Ovary (tissue), 10 donors: ENCODE measurements at places on chromosomes 2 and 18.

DNA sequence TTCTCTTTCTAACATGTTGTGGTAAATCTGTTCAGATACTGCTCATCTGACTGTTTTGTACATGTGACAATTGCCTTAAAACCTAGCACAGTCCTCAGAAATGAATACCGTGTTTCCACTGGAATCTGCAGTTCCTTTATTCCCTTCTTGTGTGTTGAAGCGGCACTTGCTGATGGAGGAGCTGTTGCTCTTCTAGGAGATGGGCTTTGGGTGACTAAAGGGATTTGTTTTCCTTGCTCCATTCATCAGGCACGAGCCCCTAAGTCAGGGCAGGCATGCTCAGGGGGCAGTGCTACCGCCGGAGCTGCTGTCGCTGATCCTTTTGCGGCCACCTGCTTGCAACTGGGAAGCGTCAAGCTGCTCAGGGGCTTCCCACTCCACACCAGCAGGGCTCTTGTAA lies 32.5 kb upstream of the CEP68 start:
- no peak for DNase-seq

DNA sequence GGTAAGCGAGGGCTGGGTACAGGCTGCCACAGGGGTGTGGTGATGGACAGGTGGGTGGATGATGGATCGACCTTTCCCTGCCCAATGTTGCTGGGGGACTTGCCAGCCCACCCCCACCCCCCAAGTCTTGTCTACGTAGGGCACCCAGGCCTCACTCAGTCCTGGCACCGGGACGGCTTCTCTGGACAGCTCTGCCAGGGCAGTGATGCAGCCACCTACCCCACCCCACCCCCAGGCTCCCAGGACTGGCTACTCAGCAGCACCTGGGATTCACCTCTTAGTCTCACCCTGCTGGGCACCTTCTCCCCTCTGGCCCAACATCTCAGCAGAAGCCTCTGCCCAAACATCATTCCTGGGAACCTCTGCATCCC lies 55.7 kb downstream of the ANKMY1 start:
- DNase-seq, result no peak

- no peak for DNase-seq
Observed at GRCh38 chr18:77737405-77737804, 487.8 kb downstream of the GALR1 start.

- DNase-seq, result no peak
Observed at GRCh38 chr2:23199115-23199918, 185.7 kb upstream of the KLHL29 start.

- no peak for DNase-seq
Observed at GRCh38 chr2:4336864-4337263, 633.5 kb downstream of the DCDC2C start.

GRCh38 chr18:72849671-72850070 lies 18.1 kb downstream of the NETO1 start:
- DNase-seq, result no peak

- no peak for DNase-seq
Observed at GRCh38 chr18:50240080-50240563, 26.2 kb downstream of the CFAP53 start.

- peak; percentile 93 for DNase-seq
Observed at GRCh38 chr2:231680992-231681852, 27.1 kb upstream of the PTMA start.

GRCh38 chr2:205077159-205077558 lies 531.9 kb downstream of the PARD3B start:
- no peak for DNase-seq

GRCh38 chr2:149021761-149022160 lies 16.7 kb upstream of the LYPD6B start:
- no peak for DNase-seq

- DNase-seq, result no peak
Observed at GRCh38 chr2:17969661-17970060, 91.2 kb downstream of the KCNS3 start.

- no peak for DNase-seq
Observed at GRCh38 chr2:100641125-100641435, 78.3 kb downstream of the PDCL3 start.

GRCh38 chr18:58321986-58322385 lies 278.0 kb downstream of the NEDD4L start:
- no peak for DNase-seq

GRCh38 chr2:167430447-167430846 lies 542.2 kb downstream of the XIRP2 start:
- no peak for DNase-seq

GRCh38 chr18:58205443-58206160 lies 161.6 kb downstream of the NEDD4L start:
- DNase-seq, result peak; percentile 47

- no peak for DNase-seq
Observed at GRCh38 chr2:104840156-104840555, 13.8 kb upstream of the POU3F3 start.

- no peak for DNase-seq
Observed at GRCh38 chr2:11872948-11873269, 126.5 kb downstream of the LPIN1 start.

DNA sequence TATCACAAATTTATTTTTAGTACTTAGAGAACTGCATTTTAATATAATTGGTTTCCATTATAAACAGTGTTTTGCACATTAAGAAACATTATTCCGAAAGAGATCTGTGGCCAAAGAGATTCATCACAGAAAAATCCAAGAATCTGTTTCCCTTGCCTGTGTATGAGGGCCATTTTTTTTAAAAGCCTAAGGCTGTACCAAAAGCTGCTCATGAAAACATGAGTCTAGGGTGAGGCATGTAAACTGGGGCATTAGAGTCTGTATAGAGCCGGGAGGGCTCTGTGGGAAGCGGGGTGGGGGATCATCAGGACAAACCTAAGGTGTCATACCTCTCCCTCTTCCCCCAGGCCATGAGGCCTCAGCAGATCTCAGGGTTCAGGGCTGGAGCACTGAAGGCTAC lies 223.8 kb downstream of the FBXO15 start:
- DNase-seq, result no peak

DNA sequence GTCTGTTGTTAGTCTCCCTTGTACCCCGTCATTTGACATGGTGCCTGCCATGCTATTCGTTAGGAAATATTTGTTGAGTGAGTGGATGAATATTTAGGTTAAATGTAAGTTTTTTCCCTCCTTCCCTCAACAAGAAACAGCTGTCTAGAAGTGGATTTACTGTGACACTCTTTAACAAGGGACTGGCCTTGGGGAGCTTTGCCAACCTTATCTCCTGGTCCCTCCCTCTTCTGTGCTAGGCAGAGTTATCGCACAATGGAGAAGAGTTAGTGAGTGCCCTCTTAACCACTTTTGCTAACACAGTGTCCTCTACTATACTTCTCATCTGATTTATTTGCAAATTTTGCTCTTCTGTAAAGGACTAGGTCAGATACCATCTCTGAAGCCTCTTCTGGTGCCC lies 61.2 kb downstream of the DIS3L2 start:
- DNase-seq, result no peak

- DNase-seq, result peak; percentile 31
Observed at GRCh38 chr2:167293943-167294775, 405.9 kb downstream of the XIRP2 start.

DNA sequence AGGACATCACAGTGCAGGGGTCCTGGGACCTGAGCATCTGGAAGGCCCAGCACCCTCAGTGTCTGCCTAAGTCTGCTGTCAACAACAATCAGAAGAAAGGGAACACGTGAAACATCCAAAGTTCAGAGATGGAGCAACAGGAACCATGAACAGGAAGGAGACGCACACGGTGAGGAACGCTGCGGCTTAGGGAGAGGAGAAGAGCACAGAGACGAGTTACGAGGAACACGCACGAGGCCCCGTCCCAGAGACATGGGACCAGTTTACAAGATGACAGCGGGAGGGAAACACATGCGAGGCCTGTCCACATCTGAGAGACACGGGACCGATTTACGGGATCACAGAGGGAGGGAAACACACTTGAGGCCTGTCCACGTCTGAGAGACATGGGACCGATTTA lies 2.9 kb upstream of the KCNG2 start:
- DNase-seq, result no peak

GRCh38 chr2:179622635-179623300 lies 238.6 kb downstream of the ZNF385B start:
- no peak for DNase-seq

GRCh38 chr2:240462073-240462706 lies 26.7 kb downstream of the GPC1 start:
- DNase-seq, result peak; percentile 19

DNA sequence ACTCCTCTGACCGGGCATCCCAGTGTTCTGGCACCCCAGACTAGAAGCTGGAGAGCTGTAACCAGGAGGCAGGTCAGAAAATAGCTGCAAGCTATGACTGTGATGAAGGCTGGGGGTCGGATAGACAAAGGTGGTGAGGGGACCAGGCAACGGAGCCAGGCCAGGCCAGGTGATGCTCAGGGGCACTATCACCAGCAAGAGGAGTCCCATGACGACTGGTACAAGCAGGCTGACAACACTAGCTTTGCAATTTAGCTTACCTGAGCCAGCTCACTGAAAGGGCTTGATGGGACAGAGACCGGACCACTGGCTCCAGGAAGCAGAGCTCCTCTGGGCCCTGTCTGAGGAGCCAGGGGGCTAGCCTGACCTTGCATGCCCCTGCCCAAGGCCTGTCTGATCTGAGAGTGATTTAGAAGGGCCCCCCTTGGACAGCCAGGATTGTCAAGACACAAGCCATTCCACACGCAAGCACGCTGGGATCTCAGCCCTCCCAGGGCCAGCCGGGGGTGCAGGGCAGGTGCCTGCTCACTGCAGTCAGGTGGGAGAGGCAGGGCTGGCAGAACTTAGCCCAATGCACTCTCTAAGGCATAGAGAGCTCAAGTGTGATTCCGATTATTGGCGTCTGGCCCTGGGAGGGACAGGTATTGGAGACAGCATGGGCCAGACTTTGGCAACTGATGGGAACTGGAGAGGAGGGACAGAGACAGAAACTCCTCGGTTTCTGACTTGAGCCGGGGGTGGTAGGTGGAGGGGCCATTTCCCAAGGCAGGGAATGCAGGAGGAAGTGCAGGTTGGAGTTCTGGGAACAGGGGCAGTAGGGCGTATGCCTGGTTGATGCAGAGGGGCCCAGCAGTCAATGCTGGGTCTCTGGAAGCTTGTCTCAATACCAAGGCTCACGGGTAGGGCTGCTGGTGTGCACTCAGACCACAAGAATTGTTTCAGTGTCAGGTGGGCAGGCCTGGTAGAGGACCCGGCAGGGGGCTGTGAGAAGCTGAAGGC lies 47.7 kb downstream of the MYO7B start:
- no peak for DNase-seq

- DNase-seq, result no peak
Observed at GRCh38 chr2:67234440-67234839, 162.7 kb upstream of the ETAA1 start.

DNA sequence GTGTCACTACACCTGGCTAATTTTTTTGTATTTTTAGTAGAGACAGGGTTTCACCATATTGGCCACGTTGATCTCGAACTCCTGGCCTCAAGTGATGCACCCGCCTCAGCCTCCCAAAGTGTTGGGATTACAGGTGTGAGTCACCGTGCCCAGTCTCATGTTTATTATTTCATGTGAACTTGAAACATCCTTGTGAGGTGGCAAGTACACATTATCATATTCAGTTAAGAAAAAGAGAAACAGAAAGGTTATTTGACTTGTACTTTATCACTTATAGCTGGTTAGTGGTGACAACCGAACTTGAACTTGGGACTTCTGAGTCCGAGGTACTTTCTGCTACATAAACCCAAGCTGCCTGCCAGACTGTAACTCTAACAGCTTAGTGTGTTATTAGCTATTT lies 24.4 kb downstream of the ABHD3 start:
- no peak for DNase-seq

DNA sequence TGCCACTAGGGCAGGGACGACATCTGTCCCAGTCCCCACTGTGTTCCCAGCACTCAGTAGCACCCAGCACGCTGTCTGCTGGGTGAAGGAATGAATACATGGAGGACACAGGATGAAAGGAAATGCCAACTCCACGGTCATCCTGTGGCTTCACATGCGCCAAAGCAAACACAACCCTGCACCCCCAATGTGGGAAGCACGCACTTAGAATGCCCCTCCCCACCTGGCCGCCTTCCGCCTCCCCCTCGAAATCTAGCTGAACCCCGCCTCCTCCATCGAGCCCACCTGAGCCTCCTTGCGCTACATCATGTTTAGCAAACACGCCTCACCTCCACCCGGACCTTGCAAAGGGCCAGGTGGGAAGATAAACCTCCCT lies 33.9 kb downstream of the ADCY3 start:
- DNase-seq, result no peak

GRCh38 chr2:104923665-104924064 lies 69.8 kb downstream of the POU3F3 start:
- DNase-seq, result no peak

- DNase-seq, result peak; percentile 84
Observed at GRCh38 chr18:76491473-76491775, 3.6 kb downstream of the ZNF516 start.

DNA sequence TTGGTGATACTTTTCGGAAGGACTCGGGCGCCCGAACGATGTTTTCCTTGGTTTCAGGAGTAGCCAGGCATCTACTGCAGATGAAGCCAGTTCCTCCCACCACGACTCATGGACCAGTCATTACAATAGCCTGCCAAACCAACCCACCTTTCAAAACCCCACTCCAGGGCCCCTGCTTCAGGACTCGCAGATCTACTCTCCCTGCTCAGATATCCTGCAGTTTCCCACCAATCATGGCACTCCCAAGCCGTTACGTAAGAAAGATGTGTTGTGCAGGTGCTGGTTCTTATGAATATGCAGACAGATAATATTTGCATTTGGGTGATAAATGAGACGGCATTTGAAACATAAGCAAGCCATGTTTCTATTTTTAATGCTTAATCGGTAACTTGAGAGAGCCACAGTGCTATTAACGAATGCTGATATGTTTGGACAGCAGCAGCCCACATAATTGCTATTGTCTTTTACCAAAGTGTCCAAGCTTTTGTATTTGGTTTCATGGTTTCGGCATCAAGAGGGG lies 3.5 kb upstream of the CYS1 start:
- DNase-seq, result no peak

DNA sequence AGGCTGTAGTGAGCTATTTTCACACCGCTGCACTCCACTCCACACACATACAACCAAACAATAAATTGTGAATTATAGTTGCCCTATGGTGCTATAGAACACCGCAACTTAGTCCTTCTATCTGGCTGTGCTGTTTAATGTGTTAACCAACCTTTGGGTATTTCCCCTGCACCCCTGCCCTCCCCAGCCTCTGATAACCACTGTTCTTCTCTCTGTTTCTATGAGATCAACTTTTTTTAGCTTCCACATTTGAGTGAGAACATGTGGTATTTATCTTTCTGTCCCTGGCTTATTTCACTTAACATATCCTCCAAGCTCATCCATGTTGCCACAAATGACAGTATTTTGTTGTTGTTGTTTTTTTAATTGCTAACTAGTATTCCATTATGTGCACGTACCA lies 32.5 kb downstream of the TET3 start:
- DNase-seq, result no peak

DNA sequence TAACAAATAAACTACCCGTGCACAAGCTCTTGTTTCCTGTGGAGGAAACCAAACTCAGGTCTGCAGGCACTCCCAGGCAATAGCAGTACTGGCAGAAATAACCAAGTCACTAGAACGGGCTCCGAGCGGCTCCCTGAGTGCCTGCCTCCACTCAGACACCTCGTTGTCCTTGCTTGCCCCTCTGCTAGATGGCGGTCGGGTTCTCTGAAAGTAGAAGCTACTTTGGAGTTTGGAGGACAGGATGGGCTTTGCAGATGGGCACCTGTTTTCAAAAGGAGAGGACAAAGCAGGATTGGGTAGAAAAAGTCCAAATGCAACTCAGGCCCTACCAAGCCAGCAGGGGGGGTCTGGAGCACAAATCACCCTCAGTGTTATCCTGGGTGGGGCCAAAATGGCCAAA lies 136.4 kb downstream of the LRRC30 start:
- DNase-seq, result no peak

- DNase-seq, result no peak
Observed at GRCh38 chr2:220491670-220492069, 864.2 kb downstream of the SLC4A3 start.
